Astrocyte of the hippocampus (primary cell): ENCODE measurements at places on chromosomes 3 and 15.

DNA sequence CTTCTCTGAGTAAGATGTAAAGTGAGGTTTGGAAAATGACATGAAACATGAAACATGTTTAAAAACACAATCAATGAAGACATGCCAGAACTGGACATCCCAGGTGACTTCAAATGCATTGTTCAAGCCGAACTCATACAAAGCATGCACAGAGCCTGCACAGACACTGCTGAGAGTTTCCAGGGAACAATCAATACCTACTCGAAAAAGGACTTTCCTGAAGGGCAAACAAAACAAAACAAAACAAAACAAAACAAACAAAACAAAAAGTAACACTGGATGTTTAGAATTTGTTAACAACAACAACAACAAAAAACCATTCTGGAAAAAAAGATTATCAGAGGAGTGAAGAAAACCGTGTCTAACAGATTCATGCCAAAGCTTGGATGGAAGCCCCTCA lies 10.5 kb upstream of the TM4SF19 start:
- DNase-seq = no peak

DNA sequence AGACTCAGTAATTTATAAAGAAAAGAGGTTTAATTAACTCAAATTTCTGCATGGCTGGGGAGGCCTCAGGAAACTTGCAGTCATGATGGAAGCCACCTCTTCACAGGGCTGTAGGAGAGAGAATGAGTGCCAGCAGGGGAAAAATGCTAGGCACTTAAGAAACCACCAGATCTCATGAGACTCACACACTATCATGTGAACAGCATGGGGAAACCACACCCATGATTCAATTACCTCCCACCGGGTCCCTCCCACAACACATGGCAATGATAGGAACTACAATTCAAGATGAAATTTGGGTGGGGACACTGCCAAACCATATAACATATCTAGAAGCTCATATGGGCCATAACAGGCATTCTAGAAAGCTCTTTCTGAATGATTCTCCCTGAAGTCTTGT lies 190.3 kb downstream of the WNT5A start:
- no peak for DNase-seq

DNA sequence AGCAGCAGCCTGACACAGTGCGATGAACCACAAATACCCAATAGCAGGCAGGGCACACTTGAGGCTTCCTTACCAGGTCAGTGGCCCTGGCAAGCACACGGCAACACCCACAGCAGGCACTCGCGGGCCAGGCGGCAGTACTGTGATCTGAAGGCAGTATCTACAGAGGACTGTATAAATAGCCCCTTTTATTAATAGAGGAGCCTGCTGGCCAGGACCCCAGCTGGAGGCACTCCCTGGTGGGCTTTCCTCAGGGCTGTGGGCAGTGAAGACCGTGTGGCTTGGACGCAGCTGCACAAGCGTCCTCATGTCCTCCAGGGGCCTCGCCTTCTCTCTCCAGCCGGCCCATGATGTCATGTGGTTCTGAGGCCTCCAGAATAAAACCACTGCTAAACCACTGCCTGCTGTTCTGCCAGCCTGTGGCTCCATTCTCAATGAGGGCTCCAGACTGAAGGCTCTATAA lies 44.1 kb downstream of the LRIG1 start:
- DNase-seq = peak; percentile 75

GRCh38 chr3:69776289-69776688 lies 37.0 kb downstream of the MITF start:
- no peak for DNase-seq

- DNase-seq = no peak
These were observed 35.3 kb downstream of the TUBGCP4 start for GRCh38 chr15:43406189-43406588.

DNA sequence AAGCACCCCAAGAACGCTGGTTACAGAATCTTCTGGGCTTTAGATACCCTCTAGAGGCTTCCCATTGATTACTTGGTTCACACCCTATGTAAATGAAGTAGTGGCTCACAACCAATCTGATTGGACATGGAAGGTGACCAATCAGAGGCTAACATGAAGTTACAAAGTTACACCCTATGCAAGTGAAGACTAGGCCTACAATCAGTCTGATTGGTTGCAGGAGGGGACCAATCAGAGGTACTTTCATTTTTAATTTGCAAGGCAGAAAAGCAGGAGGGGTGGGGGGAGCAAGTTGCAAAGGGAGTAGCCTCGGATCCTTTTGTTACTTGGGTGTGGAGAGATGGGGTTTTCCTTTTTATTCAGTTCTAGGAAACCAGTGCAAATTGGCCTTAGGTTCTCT lies 11.1 kb upstream of the RTP2 start:
- peak; percentile 26 for DNase-seq

GRCh38 chr3:141400073-141400971 lies 32.0 kb downstream of the ZBTB38 start:
- DNase-seq = no peak

- no peak for DNase-seq
These were observed 81.1 kb upstream of the PDZRN3 start for GRCh38 chr3:73705792-73706191.

DNA sequence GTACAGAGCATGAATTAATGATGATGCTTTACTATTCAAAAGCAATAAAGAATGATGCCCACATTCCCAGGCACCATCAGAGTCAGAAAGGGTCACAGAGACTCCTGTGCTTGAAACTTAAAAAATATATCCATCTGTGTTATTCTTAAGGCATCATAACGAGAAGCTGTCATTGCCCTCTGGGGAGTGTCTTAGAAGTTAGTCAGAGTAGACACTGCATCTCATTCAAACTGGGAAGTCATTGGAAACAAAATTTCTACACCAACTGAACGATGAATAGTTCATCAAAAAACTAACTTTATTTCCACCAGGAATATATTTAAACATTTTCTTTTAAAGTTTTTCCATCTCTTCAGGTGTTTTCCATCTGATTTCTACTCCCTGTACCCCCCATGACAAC lies 122.9 kb downstream of the RFTN1 start:
- DNase-seq = no peak

GRCh38 chr3:128727996-128728395 lies 2.0 kb downstream of the RAB7A start:
- peak; percentile 20 for DNase-seq

GRCh38 chr3:61564395-61565059 lies 3.2 kb downstream of the PTPRG start:
- peak; percentile 90 for DNase-seq

DNA sequence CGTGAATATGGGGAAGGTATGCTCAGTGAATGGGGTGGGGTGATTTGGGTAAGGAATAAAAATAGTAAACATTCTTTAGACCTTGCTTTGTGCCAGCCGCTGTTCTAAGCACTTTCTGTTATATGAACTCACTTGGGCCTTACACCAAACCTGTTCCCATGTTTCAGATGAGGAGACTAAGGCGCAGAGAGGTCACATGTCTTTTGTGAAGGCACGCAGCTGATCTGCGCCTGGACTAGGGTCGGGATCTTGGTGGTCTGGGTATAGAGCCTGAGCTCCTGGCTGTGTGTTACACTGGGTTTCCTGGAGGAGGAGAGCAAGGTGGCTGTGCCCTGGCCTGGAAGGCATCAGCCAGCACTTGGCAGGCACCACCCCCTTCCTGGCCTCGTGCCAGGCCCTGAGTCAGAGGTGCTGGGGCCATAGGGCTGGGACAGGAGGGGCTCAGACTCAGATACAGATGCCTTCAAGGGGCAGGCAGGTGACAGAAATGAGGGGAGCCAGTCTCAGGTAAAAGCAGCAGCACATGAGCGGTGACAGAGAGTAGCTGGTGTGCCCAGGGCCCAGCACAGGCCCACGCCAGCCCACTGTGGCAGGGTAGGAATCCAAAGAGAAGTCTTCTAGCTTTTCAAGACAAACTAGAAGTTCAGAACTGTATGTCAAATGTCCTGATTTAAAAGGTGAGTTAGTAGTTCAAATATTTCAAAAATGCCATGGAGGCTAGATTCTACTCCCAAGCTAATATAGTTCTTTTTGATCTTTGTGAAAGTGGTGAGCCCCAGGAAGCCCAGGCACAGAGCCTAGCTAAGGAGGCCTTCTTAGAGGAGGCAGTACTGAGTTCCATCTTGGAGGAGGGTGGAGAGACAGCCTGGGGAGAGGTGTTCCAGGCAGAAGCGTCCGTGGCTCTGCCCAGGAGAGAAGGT lies 83.1 kb downstream of the DNAJB8 start:
- peak; percentile 91 for DNase-seq

- DNase-seq = no peak
These were observed 73.4 kb upstream of the TP63 start for GRCh38 chr3:189557824-189558223.

DNA sequence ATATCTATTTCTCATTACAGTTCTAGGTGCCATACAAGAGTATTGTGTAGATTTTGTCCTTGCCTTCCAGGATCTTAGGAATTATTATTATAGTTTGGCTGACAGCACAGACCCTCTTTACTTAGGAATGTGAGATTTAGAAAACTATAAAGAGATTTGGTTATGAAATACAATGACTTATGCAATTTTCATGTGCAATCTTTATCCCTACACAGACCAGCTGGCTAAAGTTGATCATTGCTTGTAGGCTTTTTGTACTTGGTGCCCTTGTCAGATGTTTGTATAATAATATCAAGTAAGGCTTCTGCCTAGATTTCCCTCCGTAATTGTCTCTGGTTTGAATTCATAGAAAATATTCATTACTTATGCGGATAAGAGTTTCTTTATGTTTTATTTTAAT lies 174.5 kb upstream of the GAP43 start:
- DNase-seq = no peak

- DNase-seq = no peak
These were observed 44.9 kb downstream of the OXSR1 start for GRCh38 chr3:38210141-38210757.

- DNase-seq = no peak
These were observed 198.7 kb upstream of the PFN2 start for GRCh38 chr3:150169330-150169940.

- no peak for DNase-seq
These were observed 343.7 kb downstream of the ERC2 start for GRCh38 chr3:56124546-56124945.

DNA sequence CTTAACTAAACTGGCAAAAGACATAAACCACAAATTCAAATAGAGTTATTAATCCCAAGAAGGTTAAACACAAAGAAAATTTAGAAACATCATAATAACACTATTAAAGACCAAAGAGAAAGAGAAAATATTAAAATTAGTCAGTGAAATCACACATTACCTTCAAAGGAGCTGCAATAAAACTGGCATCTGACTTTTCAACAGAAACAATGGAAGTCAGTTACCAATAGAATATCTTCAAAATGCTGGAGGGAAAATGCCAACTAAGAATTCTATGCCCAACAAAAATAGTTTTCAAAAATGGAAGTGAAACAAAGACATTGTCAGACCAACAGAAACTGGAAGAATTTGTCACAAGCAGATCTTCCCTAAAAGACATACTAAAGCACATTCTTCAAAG lies 68.7 kb upstream of the RNF7 start:
- DNase-seq = no peak

- peak; percentile 48 for DNase-seq
These were observed 110.3 kb upstream of the KLF13 start for GRCh38 chr15:31216215-31216911.

- DNase-seq = no peak
These were observed 89.7 kb downstream of the MRPL46 start for GRCh38 chr15:88377509-88377908.

DNA sequence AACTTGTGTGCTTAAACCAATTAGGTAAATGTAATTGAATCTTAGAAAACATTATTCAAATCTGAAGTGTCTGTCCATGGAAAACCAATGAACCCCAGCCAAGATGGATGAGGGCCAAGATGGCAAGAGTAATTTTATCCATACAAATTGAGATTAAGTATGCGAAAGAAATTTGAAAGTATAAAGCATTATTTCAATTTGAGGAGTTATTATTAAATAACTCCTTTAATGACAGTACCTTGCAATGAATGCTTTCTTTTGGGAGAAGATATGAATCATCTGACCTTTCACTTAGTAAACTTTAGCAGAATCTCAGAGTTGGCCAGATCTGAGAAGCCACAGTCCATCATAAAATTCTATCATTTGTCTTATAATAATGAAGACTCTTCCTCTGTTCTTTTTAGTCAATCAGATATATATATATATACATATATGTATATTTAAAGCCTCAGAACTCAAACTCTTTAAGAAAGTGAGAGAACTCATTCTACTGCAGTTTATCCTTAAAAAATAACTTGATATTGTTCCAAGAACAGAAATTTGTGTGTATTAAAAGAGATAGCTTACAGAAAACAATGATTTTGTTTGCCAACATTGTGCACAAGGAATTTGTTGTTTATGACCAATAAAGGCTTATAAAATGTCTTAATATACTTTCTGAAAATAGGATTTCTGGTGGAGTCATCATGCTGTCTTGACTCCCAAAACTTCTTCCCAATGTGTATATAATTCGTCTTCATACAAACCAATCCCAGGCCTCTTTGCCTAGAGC lies 434.8 kb upstream of the THBS1 start:
- DNase-seq = no peak

DNA sequence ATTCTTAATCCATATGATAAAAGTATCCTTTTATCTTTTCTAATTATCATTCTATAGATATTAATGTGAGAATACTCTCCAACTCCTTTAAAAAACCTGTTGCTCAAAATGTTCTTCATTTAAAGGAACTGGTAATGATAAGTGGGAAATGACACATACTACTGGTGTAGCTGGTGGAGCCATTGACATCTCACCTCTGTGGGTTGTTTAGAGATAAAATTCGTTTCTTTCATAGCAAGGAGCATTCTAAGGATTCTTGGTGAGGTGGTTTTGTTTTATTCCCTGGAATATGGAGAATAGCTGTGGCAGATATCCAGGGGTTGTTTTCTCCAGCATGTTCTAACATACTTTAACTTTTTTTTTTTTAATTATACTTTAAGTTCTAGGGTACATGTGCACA lies 299.8 kb upstream of the THBS1 start:
- DNase-seq = peak; percentile 72

DNA sequence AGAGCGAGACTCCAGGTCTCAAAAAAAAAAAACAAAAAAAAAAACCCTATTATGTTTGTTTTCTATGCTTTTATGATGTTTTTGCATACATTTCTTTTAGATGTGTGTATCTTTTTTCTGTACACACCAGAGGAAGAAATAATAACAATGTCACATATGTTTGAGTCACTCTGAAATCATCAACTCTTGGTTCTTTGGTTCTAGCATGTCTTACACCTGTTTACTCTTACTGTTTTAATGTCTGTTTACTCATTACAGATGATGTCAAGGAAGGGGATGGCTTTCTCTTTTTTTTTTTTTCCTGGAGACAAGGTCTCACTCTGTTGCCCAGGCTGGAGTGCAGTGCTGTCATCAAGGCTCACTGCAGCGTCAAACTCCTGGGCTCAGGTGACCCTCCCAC lies 24.1 kb downstream of the RHOA start:
- DNase-seq = no peak
